ENCODE measurements at places on chromosomes 16 and 17.

DNA sequence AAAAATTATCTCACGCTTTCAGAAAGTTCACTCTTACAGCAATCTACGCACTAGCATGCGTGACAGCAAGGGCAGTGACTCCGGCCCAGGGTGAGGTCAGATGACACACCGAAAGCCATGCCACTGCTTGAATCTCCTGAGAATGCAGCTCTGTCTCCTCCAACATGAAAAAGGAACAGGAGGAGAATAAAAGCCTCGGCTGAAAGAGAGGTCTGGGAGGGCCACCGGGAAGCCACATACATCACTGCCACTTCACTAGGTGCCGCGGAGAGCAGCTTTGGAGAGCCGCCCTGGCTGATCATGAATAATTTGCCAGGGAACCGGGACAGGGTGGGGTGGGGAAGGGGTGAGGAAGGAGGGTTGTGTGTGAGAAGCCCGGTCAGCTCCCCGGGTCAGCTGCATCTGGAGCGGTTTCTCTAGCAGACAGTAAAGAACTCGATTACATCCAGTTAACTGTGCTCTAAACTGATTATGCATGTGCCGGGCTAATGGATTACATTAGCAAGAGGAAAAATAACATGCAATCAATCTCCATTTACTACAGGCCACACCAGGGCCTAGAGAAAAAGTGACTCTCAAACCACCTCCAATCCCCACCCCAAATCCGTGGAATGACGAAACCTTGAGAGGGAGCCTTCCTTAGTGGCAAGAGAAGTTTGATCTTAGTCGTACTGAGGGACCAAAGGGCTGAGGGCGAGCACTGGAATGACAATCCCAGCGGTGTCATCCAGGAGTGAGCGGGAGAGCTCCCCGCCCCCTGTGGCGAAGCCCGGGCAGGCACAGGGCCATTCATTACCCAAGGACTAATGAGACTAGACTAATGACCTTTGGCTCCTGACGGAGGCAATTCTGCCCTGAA, 100.3 kb downstream of the ZFHX3 start:
- peak; percentile 90 for DNase-seq

- DNase-seq: peak; percentile 52
Observed at GRCh38 chr16:67719778-67720144, 645 bp upstream of the GFOD2 start.

- no peak for DNase-seq
Observed at GRCh38 chr16:21239646-21240045, 6.1 kb downstream of the ANKS4B start.

GRCh38 chr17:78476149-78476548, 97.7 kb downstream of the PGS1 start:
- no peak for DNase-seq

- DNase-seq: peak; percentile 15
Observed at GRCh38 chr17:31251105-31251969, 45.7 kb downstream of the OMG start.

DNA sequence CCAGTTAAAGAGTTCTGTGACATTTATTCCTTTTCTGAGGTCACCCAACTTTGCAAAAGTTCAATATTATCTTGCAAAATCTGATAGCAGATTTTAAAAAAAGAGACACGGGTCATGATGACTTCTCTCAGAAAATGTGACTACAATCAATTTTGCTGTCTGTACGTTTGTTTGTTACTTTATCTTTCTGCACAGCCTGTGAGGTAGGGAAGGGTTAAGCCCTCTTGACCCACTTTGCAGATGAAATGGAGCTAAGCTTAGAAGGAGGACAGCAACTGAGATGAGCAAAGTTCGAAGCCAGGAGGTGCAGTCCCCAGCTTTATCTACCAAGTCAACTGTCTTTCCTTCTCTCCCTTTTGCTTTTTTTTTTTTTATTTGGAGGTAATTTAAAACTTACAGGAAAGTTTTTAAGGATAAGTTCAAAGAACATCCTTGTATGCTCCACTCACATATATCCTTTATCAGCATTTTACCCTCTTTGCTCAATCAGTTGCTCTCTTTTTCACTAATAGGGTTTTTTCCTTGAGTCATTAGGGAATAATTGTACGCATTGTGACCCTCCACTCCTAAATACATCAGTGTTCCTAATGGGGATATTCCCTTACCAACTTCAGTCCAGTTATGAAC, 86.8 kb downstream of the MSI2 start:
- DNase-seq: no peak

DNA sequence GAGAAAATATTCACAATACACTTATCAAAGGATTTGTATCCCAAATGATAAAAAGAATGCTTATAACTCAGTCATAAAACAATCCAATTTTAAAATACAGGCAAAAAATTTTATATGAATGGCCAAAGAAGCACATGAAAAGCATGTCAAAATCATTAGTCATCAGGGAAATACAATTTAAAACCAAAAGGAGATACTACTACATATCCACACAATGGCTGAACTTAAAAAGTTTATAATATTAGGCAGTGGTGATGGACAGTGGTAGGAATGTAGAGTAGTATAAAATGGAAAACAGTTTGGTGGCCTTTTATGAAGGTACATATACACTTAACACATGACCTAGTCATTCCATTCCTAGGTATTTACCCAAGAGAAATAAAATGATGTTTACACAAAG, 12.2 kb downstream of the CMC2 start:
- DNase-seq: no peak

- no peak for DNase-seq
Observed at GRCh38 chr17:1529863-1530262, 13.5 kb upstream of the INPP5K start.
